ENCODE measurements at places on chromosomes 6 and 20. TPM values are rescaled to one million over a fixed set of nuclear protein-coding genes. Genes with fewer than 3 reads are reported as not detected.
A peak's percentile ranks its signal among the peaks of the same experiment; 100 is the strongest.

DNA sequence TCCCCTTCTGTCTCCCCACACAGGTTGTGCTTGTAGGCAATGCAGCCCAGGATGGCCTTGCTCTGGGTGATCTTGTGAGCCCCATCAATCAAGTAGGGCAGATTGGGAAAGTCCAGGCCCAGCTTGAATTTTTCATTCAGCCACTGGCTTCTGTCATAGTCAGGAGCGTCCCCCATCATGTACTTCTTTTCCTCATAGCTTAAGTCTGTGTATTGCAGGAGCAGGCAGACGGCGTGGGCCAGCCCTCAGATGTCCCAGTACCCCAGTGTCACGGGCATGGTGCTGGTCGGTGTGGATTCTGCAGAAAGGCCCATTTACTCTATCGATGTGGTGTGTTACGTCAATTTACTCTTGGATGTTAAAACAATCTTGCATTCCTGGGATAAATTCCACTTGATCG lies 40.1 kb upstream of the SLC16A10 start:
- DNase-seq = no peak

- DNase-seq = no peak
Measured at GRCh38 chr20:16175322-16175961, 397.8 kb downstream of the KIF16B start.

- DNase-seq = no peak
Measured at GRCh38 chr6:68141190-68141589, 493.9 kb upstream of the ADGRB3 start.

- DNase-seq = no peak
Measured at GRCh38 chr20:49951151-49951550, 15.0 kb downstream of the RNF114 start.

DNA sequence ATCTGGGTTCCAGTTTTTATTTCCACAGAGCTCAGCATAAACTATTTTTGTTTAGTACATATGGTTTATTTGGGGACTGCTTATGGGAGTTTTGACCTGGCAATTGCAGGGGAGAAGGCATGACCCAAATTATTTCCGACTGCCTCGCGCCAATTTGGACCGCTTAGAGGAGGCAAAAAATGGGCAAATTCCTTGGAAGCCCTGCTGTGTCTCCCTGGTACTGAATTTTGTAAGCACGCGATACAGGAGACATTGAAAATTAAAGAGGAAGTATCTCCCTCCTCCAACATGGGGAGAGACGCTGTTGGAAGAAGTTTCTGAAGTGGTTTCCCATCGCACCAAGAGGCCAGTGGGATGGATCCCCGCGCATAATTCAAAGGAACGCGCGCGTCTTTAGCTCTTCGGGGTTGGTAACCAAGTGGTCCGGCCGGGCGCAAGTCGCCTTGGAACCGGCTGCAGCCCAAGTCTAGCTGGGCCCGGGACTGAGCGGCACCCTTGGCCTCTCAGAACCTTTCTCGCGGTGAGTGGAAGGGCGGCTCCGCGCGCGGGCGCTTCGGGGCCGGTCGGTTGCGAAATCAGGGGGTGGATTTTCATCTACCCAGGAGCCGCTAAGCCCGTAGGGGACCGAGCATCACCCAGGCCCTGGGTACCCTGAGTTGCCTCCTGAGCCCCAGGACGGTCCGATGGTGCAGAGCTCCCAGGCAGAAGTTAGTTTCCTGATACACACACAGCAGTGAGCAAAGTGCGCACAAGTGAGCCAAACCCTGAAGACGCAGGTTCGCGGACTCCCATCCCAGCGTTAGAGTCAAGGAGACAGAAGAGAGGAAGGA lies 6.2 kb downstream of the NKX2-2 start:
- no peak for DNase-seq

DNA sequence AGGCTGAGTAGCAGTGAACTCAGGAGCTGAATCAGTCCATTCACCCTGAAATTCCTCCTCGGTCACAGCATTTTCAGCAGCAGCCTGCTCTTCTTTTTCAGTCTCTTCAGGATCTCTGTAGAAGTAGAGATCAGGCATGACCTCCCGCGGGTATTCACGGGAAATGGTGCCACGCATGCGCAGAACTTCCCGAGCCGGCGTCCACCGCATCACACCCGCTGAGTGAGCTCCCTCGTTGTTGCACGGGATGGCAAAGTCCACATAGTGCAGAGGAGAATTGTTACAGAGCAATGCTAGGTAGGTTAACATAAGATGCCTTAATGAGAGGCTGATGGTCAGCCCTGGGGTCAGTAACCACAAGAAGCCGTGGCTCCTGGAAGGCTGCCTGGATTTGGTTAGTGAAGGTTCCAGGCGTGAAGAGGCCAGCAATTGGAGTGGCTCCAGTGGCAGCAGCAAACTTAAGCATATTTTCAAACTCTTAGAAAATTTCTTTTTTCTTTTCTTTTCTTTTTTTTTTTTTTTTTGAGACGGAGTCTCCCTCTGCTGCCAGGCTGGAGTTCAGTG lies 113.5 kb upstream of the HDAC2 start:
- no peak for DNase-seq

GRCh38 chr6:116238083-116238482 lies 15.8 kb downstream of the TSPYL4 start:
- DNase-seq = no peak

GRCh38 chr6:136685540-136686108 lies 106.7 kb downstream of the MAP3K5 start:
- peak; percentile 82 for DNase-seq

The FBXL4 gene
- total RNA-seq = 13.9 TPM

The ZNF184 gene
- total RNA-seq = 7.0 TPM

The RFX6 gene
- not detected for total RNA-seq

The SRXN1 gene
- total RNA-seq = 167 TPM

The IL17F gene
- total RNA-seq = not detected

The PRDM13 gene
- not detected for total RNA-seq

The CAP2 gene
- total RNA-seq = 10.0 TPM

The CBLN4 gene
- total RNA-seq = not detected

The FILIP1 gene
- 0.15 TPM for total RNA-seq

Measured in PC-9 (cell line).